ENCODE measurements at places on chromosomes 12 and 14.

DNA sequence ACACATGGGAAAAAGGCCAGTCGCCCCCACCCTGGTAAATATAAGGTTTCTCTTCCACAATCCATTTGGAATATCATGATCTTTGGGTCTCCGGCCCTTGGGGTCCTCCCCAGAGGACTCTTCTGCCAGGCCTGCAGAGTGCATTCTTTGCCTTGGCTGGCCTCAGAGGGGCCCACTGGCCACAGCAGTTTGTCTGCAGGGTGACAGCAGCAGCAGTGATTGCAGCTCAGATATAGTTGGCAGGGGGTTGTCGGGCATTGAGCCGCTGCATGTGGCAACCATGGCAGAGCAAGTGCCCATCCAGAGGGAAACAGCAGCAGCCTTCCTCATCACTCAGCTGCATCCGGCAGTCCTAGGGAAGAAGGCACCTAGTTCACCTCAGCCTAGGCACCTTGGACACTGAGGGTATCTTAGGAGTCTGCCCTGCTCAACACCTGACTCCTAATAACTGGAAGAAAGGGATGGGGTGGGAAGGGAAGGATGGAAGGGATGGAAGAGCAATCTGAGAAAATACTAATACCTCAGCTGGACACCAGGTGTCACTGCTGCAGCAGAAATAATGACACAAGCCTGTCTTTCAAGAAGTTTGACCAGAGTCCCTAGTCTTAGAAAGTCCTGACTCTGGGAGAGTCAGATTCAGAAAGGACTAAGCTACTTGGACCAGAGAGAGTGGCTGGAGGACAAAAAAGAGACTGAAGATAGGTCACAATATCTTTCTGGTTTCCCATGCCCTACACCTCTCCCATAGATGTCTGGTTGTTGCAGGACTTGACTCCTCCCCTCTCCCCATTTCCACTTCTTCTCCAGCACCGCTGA lies 8.9 kb downstream of the AJUBA start:
- DNase-seq, result no peak

GRCh38 chr14:52844262-52845060 lies 53.1 kb upstream of the GNPNAT1 start:
- DNase-seq, result no peak

- DNase-seq, result no peak
These were observed 279.7 kb upstream of the ATP2B1 start for GRCh38 chr12:89988188-89988915.

DNA sequence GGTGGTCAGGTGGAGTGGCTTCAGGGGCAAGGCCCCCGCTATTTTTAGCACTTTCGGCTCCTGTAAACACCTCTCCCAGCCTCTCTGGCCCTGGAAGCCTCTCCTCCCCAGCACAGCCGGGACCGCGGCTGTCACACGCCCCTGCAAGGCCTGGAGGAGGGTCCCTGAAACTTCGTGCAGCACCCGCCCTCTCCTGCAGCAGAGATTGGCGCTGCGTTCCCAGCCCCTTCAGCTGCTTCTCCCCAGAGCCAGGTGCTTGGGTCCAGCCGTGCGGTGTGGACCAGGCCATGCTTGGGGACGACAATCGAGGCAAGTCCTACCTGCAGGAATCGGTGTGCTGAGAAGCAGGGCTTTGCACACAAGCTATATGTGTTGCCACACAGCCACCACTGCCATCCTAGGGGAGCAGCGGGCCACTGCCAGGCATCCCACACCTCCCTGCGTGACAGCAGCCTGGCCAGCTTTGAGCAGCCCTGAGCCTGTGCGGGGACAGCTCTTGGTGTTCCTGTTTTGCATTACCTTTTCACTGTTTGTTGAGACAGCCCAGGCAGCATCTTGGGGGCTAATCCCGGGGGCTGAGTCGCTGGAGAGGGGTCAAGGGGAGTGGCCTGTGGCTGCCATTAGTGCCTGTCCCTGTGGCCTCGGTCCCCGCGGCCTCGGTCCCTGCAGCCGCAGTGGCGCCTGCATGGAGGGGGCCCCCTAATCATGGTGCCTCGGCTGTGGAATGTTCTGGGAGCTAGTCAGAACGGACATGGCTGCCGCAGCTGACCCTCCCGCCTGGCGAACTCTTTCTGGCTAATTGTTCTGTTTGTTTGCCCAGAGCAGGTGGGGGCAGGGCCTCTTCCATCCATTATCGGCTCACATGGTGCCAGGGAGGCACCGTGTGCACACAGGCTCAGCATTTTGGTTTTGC lies 27.6 kb upstream of the TRAF3 start:
- DNase-seq, result no peak

DNA sequence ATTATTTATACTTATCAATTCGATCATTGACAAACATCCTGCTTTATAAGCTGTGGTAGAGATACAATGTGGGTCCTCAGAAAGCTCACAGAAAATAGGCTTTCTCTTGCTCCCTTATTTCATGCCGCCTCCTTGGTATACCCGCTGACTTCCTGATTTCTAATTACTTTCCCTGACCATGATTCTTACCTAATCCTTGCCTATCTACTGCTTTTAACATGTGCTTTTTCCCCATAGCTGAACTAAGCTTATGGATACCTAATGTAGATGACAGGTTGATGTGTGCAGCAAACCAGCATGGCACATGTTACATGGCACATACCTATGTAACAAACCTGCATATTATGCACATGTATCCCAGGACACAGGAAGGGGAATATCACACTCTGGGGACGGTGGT lies 65.1 kb downstream of the ITPR2 start:
- no peak for DNase-seq

GRCh38 chr12:111409780-111410430 lies 4.2 kb downstream of the SH2B3 start:
- DNase-seq, result peak; percentile 83

- DNase-seq, result peak; percentile 83
These were observed 863 bp downstream of the DENND5B start for GRCh38 chr12:31589904-31590641.

DNA sequence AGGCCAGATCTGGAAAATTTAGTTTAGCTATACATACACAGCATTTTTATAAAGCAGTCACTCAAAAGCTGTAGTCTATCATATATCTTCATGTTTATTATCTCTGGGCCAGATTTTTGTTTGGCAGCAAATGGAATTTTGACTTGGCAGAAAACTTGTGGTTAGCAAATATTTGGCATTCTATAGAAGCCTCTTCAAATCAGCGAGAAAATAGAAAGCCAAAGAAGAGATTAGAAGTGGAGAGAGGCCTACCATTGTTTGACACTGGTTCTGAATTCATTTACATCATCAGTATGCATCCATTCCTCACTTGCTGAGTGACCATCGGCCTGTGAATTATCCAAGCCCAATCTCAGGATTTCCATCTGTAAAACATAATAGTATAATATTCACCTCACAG lies 1077.6 kb downstream of the GALC start:
- DNase-seq, result no peak

DNA sequence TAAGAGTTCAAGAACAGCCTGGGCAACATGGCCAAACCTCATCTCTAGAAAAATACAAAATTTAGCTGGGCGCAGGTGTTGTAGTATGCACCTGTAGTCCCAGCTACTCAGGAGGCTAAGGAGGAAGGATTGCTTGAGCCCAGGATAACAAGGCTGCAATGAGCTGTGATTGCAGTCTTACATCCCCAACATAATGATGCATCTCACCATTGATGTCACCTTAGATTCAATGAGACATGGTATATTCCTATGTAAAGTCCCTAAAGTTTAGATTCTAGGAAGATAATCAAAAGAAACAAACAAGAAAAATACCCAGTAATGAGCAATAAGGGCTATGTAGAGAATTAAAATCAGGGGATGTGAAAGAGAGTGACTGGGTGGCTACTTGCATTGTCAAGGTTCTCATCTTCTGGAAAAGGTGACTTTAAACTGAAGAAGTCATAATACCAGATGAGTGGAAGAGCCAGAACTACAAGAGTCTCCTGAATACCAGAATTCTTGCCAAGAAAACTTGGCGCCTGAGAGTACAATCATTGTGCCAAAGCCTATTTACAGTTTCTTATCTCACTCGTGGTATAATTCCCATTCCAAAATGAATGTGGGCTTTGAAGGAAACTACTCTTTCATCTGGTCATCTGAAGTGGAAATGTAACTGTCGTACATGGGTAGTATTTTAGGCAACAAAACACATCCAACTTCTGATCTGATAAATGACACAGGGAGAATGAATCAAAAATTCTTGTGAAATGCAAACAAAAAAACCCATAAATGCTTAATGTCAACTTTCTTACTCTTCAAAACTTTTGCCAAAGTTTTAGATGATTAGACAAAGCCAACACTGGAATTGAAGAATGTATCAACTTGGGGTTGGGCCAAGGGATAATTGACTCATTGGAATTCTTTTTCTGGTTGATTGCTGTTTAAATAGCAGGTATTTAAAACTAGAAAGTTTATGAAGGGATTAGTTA lies 81.1 kb upstream of the ST8SIA1 start:
- no peak for DNase-seq

DNA sequence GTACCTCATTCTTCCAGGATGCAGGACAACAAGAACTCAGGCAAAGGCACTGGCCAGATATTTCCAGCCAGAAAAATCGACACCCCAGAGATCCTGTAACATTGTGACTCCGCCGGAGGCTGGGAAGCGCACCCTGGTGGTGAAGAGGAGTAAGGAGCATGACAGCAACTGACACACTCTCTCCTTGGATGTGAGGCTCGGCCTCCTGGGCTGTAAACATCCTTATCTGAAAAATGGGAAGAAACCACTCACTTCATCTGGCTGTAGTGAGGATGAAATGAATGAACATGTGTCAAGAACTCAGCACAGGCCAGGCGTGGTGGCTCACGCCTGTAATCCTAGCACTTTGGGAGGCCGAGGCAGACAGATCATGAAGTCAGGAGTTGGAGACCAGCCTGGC lies 27.5 kb downstream of the TCHP start:
- no peak for DNase-seq

GRCh38 chr14:32472512-32473463 lies 143.7 kb downstream of the AKAP6 start:
- peak; percentile 63 for DNase-seq

DNA sequence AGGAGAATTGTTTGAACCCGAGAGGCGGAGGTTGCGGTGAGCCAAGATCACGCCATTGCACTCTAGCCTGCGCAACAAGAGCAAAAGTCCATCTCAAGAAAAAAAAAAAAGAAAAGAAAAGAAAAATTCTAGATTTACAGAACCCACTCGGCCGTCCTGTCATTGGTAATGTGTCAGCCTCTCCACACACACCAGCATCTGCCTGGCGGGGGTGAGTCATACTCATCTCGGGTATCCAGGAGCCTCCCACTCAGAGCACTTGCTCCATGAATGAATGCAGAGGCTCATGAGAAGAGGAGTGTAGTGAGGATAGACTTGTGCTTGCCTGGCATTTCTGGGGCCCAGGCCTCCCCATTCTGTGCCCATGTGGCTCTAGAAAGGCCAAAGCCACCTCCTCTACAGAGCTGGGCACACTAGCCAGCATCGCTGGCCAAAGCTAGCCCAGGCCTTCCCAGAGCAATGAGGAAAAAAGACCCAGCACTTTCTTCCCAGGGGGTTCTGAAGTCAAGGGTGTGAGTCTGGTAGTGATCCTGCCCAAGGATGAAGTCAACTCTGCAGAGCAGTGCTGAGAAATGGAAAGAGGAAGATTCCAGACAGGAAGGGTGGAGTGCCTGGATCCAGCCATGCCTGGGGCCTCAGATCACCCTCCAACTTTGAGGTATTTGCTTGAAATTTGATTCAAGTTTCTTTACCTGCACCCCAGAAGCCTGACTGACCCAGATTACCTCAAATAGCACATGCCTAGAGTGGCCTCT lies 31.2 kb upstream of the KLC1 start:
- DNase-seq, result peak; percentile 46

DNA sequence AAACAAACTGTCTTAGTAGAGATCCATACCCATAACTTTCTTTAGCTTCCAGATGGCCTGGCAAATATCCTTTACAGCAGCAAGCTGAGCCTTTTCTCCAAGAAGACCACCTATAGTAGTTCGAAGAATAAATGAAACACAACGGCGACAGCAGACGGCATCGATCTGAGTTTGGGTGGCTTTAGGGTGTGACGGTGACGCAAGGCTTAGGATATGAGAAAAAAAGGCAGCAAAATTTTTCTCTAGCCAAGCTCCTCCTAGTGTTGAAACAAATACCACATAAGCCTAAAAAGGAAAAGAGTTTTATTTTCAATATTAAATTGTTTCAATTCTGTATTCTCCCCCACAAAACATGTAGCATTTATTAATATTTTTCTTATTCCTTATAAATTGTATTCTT lies 33.3 kb downstream of the HEATR5A start:
- no peak for DNase-seq

DNA sequence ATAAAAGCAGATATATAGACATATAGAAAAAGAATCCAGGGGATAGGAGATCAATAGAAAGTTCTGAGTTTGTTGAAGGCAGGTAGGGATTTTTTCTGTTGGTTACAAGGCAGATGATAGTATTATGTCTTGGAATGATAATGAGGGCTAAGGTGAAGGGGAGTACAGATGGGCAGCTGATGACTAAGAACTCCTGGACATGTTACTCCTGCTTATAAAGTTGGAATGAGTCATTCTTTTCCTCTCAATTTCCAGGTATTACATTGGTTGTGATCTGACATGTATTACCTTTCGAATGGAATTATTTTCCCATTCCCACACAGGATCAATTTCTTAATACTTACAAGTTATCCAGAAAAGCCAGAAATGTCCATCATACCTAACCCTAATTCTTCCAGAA lies 545.2 kb upstream of the MGAT4C start:
- DNase-seq, result no peak

DNA sequence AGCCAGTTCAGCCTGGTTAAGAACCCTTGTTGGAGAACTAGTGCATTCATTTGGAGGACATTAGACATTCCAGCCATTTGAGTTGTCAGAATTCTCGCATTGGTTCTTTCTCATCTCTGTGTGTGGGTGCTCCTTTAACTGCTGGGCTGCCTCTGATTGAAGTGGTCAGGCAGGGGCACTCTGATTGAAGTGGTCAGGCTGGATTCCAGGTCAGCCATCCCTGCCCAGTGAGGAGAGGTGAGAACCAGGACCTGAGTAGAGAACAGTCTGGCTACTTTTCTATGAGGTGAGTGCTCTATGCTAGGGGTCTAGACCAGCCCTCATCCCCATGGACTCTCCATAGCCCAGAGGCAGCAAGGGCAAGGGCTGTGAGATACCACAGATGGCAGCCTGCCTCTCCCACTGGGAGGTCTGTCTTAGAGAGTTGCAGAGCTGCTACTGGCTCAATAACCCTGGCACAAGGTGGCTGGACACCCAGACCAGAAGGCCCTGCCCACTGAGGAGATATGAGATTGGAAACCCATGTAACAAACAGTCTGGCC lies 691.6 kb downstream of the TMTC2 start:
- DNase-seq, result no peak

GRCh38 chr12:74959657-74960056 lies 250.0 kb downstream of the KCNC2 start:
- DNase-seq, result no peak

GRCh38 chr14:104221071-104221625 lies 82.8 kb downstream of the KIF26A start:
- peak; percentile 10 for DNase-seq

DNA sequence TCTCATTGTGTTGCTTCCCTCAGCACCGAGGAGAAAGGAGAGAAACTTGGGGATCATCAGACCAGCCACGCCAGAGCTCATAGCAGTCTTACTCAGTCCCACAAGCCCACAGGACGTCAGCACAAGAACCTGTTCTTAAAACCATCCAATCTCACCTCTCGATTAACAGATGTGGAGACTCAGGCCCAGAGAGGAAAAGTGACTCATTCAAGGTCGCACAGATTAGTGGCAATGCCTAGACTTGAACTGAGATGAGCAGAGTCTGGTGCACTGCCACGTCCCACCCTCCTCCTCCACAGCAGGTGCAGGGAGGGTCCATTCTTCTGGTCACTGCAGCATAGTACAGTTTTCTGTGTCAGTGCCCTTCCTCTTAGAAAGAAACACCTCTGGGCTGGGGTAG lies 154.9 kb upstream of the PZP start:
- no peak for DNase-seq

All from left ventricle myocardium superior (tissue), 1 donor.